Peyer's patch (tissue), 4 donors: ENCODE measurements at places on chromosomes 16 and 17. TPM values are rescaled to one million over a fixed set of nuclear protein-coding genes. Genes with fewer than 3 reads are reported as not detected.
A peak's percentile ranks its signal among the peaks of the same experiment; 100 is the strongest.

- H3K27ac ChIP-seq = peak overlapping the region; percentile 71
- no peaks in the 10 kb centered on the region for H3K27me3 ChIP-seq
- H3K4me1 ChIP-seq = peaks cover 11% of the 10 kb centered on the region
- no peaks in the 10 kb centered on the region for H3K36me3 ChIP-seq
Observed at GRCh38 chr17:50113624-50114320, 16.2 kb downstream of the SAMD14 start.

ODAD4 gene
- not detected for total RNA-seq

DNA sequence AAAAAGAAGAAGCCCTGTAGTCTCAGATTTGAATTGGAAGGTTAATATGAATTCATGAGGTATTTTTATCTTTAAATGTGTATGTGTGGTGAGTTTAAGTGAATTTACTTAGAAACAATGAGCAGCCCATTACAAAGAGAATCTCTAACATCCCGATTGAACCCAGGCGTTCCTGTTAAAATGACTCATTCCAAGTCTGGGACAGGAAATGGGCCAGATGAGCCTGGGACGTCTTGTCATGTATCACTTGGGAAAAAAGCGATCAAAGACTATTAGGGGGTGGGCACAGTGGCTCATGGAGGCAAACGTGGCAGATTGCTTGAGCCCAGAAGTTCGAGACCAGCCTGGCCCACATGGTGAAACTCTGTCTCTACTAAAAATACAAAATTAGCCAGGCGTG lies 81.6 kb downstream of the SEC14L1 start:
- H3K36me3 ChIP-seq = no peaks in the 10 kb centered on the region
- no peak for DNase-seq
- no peaks in the 10 kb centered on the region for H3K27me3 ChIP-seq

FA2H gene
- 27.2 TPM for total RNA-seq

- DNase-seq = no peak
- H3K36me3 ChIP-seq = no peaks in the 10 kb centered on the region
- H3K27ac ChIP-seq = no peak overlapping the region
Observed at GRCh38 chr17:77549726-77550366, 408.7 kb upstream of the TNRC6C start.

SCRN2 gene
- total RNA-seq = 126 TPM

DNA sequence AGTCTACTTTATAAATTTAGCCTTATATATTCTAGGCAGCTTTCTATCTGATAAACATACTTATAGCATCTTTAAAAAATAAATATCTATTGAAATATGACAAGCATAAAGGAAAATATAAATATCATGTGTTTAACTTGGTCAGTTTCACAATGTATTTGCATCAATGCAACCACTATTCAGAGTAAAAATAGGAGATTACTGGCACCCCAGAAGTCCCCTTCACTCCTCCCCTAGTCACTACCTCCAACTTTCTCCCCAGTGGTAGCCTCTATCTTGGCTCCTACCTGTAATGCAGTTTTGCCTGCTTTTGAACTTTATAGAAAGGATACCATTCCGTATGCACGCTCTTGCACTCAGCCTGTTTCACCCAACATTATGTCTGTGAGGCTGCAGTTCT lies 3.2 kb upstream of the NOD2 start:
- no peaks in the 10 kb centered on the region for H3K36me3 ChIP-seq
- no peak for DNase-seq
- no peaks in the 10 kb centered on the region for H3K27me3 ChIP-seq
- H3K4me3 ChIP-seq = no peak overlapping the region
- no peak overlapping the region for H3K27ac ChIP-seq
- peaks cover 9% of the 10 kb centered on the region for H3K4me1 ChIP-seq

- no peaks in the 10 kb centered on the region for H3K36me3 ChIP-seq
- no peak overlapping the region for H3K4me3 ChIP-seq
- H3K27me3 ChIP-seq = no peaks in the 10 kb centered on the region
- no peak for DNase-seq
Observed at GRCh38 chr16:71259086-71259485, 28.6 kb upstream of the HYDIN start.

DNA sequence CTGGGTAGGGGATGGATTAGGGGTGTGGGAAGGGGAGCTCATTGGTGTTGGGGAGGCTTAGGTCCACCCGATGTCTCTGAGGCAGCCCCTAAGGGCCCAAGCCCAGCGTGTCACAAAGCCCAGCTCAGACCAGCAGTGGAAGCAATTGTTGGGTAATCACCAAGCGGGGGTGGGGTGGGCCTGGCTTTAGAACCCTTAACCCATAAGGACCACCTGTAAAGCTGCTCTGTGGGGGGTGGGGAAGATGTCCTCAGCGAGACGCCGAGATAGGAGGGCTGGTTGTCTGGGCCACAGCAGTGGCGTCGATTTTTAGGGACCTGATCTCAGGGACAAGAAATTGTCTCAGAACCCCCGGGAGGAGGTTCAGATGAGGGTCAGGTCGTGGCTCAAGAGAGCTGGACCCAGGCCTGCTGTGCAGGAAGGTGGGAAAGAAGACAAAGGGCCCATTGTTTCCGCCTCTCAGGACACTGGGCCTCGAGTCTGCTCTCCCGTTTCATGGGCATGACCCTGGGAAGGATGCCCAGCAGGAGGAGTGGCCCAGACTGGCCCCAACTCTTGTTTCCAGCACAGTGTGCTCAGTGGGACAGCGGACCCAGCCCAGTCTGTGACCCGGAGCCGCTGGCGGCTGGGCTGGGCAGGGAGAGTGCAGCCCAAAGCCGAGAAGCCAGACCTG lies 15.9 kb downstream of the ST6GALNAC2 start:
- no peaks in the 10 kb centered on the region for H3K27me3 ChIP-seq
- no peak for DNase-seq

SLC16A5 gene
- 211 TPM for total RNA-seq

DNA sequence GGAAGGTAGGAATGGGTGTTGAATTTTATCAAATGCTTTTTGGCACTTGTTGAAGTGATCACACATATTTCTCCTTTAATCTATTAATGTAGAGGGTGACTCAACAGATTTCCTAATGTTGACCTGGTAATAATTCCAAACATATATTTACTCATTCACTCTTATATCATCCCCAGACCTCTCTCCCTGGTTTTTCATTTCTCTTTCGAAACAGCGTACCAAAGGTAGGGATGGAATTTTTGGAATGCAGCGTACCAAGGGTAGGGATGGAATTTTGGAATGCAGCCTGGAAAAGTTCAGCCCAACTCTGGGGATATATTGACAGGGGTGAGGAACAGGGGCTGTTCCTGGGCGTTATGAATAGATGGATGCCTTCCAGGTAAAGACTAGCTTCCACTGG lies 7.3 kb downstream of the KIF18B start:
- H3K27ac ChIP-seq = no peak overlapping the region
- no peaks in the 10 kb centered on the region for H3K4me1 ChIP-seq
- no peak for DNase-seq
- no peak overlapping the region for H3K4me3 ChIP-seq
- no peaks in the 10 kb centered on the region for H3K36me3 ChIP-seq

GRCh38 chr17:34474706-34475105 lies 104.7 kb upstream of the TMEM132E start:
- no peaks in the 10 kb centered on the region for H3K27me3 ChIP-seq
- H3K4me1 ChIP-seq = no peaks in the 10 kb centered on the region
- H3K4me3 ChIP-seq = no peak overlapping the region
- H3K36me3 ChIP-seq = no peaks in the 10 kb centered on the region

OTOP2 gene
- 4.6 TPM for total RNA-seq
